ENCODE measurements at places on chromosomes 1 and 21.

DNA sequence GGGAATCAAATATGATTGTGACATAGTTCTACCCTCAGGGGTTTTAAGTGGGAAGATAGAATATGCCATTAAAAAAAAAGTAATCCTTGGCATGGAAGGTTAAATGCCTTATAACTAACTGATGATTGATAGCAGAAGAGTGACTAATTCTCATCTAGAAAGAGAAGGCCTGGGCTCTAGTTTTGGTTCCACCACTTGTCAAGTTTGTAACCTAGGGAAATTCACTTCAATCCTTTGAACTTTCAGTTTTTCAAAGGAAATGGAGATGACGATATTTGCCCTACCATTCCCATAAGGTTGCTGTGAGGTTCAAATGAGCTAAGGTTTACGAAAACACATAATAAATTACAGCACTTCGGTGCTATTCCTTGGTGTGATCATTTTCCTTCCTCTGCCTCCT lies 88.5 kb downstream of the GPR88 start:
- DNase-seq, result no peak

DNA sequence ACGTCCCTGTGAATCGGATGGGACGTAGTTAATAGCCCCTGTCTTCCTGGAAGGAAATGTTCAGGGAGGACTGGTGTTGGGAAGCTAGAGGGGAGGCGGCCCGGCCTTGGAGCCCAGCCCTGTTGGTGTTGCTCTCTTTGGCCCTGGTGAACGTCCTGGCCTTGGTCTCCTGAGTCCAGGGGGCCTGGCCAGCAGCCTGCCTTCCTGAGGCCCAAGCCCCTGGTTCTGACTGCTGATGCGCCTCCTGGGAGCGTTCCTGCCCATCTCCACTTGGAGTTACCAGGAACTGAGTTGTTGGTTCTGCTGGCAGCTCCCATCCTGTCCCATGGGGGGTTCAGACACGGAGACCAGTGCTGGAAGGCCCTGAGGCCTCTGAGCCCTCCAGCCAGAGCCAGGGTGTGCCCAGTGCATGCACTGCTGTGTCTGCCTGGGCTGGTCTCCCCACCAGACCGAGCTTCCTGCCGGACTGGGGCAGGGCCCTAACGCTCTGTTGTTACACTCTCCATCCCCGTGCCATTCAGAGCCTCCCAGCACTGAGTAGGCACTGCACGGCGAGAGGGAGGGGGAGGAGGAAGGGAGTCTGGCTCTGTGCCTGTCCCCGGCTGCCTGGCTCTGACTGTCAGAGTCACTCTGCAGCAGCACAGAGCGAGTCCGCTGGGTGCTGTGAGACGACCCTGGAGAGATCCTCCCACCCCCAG lies 382.5 kb upstream of the VAMP3 start:
- no peak for DNase-seq

GRCh38 chr1:59709333-59709732 lies 105.4 kb upstream of the HOOK1 start:
- no peak for DNase-seq

- no peak for DNase-seq
These were observed 1.6 kb upstream of the PANK4 start for GRCh38 chr1:2528016-2528415.

DNA sequence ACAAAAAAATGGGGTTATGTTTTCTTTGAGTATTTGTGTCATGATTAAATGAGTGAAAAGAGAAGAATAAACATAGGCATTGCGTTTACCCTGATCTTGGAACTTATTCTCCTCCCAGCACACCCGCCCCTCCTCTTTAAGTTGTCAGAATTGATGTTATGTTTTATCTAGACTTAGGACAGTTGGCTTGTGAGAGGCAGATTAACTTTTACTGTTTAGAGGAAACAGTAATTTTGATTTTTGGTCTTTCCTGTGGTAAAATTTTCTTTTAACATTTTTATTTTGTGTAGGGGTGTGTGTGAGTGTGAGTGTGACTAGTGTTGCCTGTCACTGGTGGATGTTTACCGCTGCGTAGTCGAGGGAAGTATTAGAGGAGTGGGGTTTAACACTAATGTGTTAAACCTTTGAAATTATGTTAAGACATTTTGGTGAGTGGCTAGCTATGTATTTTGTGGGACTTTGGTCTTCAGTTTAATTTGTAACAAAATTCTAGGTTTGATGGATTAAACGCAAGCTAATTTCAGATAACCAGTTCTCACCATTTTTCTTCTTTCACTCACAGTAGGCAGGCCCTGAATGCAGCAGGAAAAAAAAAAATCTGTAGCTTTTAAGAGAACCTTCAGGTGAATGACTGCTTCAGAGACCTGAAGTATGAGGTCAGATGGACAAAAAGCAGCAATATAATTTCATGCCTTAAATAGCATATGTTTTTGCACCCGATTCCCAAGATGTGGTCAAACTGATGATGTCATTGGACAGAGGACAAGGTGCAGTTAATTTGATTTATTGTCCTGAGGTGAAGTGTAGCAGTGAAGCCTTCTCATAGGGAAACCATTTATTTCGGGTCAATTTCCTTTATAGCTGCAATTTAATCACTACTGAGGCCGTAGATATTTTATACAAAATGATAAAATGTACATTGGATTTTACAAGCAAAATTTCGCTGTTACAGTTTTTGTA lies 2.7 kb downstream of the POU2F1 start:
- DNase-seq, result no peak

DNA sequence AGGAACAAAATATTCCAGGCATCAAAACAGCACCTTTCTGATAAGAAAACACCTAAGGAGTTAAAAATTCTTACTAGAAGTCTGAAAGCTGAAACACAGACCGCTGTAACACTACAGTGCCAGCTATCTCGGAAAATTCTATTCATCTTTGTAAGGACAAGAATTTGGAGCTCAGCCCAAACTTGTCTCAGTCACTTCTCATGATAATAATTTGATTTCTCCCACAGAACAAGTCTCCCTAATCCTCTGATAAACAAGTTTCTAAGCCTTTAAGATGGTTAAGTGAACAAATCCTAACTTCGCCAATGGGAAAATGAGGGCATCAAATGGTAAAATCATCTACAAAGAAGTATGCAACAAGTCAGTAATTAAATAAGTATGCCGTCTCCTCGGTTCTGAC lies 59.9 kb downstream of the SIPA1L2 start:
- no peak for DNase-seq

- DNase-seq, result no peak
These were observed 19.8 kb downstream of the CD1D start for GRCh38 chr1:158200527-158200926.

DNA sequence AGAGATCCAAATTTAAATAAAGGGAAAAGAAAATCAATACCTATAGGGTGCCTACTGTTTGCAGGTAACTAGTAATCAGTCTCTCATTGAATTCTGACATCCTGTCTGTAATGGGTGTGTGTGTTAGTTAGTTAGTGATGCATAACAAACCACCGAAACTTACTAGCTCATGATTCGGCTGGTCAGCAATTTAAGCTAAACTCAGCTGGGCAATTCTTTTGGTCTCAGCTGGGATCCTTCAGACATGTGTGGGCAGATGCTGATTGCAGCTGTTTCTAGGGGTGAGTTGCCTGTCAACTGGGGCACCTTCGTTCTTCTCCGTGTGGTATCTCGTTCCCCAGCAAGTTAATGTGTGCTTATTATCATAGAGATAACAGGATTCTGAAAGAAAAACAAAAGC lies 40.2 kb upstream of the ZNF124 start:
- DNase-seq, result no peak

GRCh38 chr21:38875694-38876492 lies 70.2 kb downstream of the ETS2 start:
- DNase-seq, result no peak

GRCh38 chr1:84450910-84451309 lies 28.2 kb upstream of the RPF1 start:
- no peak for DNase-seq

GRCh38 chr1:110383251-110383990 lies 7.4 kb downstream of the SLC16A4 start:
- DNase-seq, result no peak

DNA sequence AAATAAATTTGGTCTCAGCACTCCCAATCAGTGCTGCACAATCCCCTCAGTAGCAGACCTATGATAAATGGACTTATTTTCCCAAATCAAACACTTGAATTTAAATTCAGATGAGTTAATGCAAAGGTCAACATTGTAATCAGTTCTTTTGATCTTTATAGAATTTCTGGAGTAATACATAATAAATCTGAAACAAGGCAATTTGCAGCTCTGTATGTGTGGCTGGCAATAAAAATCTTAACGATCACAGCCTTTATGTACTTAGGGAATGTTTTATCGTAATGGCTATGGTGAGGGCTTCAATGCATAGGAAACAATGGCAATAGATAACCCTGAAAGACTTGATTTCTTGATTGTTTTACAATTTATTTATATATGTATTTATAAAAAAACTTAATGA lies 91.4 kb downstream of the GPATCH2 start:
- no peak for DNase-seq

DNA sequence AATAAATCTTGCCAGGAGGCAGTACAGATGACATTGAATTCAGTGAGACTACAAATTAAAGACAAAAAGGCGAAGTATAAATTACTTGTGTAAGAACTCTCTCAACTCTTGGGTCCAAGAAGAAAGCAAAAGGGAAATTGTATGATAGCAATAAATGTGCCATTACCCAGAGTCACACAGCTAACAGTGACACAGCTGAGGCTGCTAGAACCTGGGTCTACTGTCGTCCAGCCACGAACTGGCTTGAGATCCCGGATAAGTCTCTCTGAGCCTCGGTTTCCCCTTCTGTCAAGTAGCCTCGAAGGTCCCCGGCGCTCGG lies 362 bp upstream of the ROR1 start:
- no peak for DNase-seq

GRCh38 chr1:234755449-234755863 lies 145.5 kb upstream of the IRF2BP2 start:
- no peak for DNase-seq

DNA sequence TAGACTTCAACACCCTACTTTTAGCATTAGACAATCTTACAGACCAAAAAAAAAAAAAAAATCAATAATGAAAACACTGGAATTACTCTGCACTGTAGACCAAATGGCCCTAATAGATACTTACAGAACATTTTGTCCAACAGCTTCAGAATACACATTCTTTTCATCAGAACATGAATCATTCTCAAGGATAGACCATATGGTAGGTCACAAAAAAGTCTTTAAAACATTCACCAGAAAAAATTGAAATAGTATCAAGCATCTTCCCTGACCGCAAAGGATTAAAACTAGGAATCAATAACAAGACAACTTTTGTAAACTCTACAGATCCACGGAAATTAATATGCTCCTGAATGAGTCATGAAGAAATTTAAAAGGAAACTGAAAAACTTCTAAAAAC lies 22.5 kb downstream of the ZNF670 start:
- no peak for DNase-seq

DNA sequence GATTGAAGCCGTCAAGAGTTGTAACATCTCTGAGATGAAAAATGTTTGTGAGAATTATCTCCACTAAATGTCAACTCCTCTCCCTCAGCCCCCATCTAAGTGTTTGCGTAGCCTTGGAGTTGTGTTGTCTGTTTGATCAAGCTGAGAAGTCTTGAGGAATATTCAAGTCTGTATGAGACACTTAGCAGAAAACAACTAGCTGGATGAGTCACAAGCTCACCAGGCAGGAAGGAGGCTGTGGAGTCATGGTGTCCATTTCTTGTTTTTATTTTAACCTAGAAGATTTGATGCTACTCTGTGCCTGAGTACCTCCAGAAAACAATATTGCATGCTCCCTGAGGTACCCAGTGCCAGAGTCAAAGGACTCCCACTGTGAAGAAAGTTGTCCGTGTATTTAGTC lies 211.6 kb upstream of the PLXNA2 start:
- DNase-seq, result no peak

GRCh38 chr1:182700351-182700709 lies 15.9 kb upstream of the RGS8 start:
- DNase-seq, result no peak

DNA sequence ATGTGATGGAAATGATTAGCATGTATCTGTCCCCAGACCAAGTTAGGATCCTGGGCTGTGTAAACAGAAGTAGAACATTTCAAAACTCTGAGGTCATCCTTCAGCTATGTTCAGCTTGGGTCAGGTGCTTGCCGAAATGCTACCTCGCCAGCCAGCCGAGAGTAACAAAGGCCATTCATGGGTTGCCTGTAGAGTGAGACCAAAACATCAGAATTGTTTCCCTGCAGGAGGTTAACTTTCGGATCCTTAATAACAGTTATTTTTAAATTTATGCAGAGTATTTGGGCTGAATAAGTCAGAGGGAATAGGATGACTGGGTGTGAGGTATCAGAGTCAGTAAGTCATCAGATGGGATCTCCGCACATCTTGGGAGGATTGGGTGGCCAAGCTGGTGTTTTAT lies 35.6 kb downstream of the SMYD2 start:
- DNase-seq, result no peak

DNA sequence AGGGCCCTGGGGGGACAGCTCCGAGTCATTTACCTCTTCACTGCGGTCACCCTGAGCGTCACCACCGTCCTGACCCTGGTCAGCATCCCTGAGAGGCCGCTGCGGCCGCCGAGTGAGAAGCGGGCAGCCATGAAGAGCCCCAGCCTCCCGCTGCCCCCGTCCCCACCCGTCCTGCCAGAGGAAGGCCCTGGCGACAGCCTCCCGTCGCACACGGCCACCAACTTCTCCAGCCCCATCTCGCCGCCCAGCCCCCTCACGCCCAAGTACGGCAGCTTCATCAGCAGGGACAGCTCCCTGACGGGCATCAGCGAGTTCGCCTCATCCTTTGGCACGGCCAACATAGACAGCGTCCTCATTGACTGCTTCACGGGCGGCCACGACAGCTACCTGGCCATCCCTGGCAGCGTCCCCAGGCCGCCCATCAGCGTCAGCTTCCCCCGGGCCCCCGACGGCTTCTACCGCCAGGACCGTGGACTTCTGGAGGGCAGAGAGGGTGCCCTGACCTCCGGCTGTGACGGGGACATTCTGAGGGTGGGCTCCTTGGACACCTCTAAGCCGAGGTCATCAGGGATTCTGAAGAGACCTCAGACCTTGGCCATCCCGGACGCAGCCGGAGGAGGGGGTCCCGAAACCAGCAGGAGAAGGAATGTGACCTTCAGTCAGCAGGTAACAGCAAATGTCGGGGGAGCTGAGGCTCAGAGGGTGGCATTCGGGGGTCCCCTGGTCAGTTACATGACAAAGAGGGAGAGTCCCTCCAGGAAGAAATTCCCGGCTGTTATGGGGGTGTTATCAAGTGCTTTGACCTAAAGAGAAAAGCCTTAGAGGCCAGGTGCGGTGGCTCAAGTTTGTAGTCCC lies 12.6 kb downstream of the SLC45A1 start:
- no peak for DNase-seq

DNA sequence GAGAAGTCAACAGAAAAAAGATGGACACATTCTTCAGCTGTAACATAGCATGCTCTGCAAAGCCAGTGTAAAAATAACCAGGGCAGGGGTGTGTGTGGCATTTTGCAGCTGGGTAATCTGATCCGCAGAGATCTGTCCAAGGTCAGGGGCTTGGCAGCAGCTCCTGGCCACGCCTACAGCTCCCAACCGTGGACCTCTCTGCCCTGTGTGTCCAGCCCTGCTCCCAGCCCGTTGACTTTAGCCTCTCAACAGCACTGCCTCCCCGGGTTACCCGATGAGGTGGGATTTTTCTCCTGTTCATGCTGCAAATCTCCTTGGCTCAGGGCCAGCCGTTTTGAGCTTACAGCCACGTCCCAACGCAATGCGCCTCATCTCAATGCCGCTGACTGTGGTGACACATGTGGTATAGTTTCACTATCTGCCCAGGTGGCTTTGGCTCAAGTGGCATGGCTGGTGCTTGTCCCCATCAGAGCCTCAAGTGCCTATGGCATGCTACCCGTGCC lies 68.1 kb downstream of the VWA5B1 start:
- no peak for DNase-seq

- DNase-seq, result no peak
These were observed 230.5 kb upstream of the CAMK1G start for GRCh38 chr1:209353053-209353452.
